ENCODE measurements at places on chromosomes 3 and 15.

DNA sequence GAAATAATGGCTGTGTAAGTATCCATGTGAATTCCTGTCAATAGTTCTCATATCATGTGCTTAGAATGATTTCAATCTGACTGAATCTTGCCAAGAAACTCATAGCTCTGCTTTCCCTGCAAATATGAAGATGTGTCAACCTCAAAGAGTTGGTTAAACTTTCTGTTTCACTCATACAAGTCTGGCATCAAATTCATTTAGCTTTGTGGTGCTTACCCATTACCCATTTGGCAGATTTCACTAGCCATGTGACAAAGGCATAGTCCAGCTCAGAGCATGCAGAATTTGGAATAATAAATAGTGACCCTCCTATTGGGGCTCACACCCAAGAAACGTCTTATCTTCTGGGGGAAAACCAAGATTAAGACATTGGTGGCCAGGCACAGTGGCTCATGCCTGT lies 256.6 kb upstream of the TPRG1 start:
- no peak for DNase-seq

GRCh38 chr15:94968133-94968532 lies 736.8 kb downstream of the MCTP2 start:
- DNase-seq, result no peak

GRCh38 chr15:68439506-68439905 lies 7.5 kb upstream of the ITGA11 start:
- DNase-seq, result no peak

GRCh38 chr15:34241376-34242330 lies 16.8 kb downstream of the EMC4 start:
- no peak for DNase-seq

DNA sequence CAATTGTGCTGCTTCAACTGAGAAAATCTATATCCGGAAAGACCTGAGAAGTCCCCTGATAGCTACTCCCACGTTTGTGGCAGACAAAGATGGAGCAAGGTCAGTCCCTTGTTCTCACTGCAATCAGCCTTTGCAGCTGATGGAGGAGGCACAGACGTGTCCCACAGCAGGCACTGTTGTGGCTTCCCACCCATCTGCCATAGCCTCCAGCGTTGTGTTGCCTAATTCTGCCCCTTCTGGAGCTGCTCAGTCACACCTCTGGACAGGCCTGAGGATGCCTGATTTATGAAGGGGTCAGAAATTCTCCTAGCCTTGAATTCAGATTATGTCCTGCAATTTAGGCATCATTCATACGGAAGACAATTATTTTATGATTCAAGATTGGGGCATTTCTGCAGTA lies 41.9 kb downstream of the MRPS25 start:
- no peak for DNase-seq

GRCh38 chr15:41490355-41490754 lies 3.3 kb upstream of the ITPKA start:
- DNase-seq, result no peak

- DNase-seq, result no peak
Measured at GRCh38 chr3:104553121-104553520, 813.6 kb upstream of the ALCAM start.

DNA sequence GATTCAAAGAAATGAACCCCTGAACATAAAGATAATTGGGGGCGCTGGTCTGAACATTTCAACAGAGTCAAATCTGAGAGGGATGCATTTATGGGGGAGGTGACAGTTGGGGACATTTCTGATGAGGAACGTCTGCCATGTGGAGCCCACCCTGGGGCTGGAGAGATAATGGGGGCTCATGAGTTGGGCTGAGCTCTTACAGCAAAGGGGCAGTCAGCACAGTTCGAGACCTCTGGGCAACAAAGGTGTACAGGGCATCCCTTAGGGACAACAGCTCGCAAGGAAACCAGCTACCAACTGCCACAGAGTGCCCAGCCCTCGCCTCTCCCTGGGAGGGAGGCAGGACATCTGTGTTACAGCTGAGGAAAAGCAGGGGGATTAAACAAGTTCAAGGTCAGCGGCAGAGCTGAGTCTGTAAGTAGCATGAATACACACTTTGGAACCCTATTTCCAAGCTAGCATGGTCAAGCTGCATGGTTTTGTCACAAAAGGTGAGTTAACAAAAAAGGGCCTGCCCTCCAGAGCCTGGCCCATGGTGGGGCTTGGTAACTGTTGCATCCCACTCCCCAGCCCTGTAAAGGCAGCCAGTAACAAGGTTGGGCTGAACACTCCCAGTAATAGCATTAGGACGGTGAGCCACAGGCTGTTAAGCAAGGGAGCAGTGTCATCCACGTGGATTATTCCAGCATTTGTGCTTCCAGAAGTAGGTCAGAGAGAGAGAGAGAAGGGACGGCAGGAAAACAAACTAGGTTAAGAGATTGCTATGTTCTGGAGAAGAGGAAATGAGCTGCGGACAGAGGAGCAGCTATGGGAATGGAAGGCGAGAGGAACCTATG lies 4.3 kb downstream of the GNB5 start:
- no peak for DNase-seq

GRCh38 chr15:58698887-58699641 lies 50.4 kb downstream of the ADAM10 start:
- DNase-seq, result no peak

DNA sequence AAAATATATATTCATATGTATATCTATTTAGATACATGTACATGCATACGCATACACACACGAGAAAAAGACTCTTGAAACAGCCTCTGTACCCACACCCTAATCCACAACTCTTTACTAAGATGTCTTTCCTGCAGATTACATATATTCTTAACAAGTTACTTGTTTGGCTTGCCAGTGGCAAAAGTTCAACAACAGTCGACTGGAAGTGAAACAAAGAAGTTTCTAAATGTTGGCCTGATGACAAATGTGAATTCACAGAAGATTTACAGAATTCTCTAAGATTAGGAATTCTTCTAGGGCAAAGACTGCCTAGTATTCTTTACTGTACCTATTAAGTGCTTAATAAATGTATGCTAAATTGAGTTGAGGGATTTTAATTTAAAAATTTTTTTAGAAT lies 116.8 kb downstream of the CDIN1 start:
- no peak for DNase-seq

DNA sequence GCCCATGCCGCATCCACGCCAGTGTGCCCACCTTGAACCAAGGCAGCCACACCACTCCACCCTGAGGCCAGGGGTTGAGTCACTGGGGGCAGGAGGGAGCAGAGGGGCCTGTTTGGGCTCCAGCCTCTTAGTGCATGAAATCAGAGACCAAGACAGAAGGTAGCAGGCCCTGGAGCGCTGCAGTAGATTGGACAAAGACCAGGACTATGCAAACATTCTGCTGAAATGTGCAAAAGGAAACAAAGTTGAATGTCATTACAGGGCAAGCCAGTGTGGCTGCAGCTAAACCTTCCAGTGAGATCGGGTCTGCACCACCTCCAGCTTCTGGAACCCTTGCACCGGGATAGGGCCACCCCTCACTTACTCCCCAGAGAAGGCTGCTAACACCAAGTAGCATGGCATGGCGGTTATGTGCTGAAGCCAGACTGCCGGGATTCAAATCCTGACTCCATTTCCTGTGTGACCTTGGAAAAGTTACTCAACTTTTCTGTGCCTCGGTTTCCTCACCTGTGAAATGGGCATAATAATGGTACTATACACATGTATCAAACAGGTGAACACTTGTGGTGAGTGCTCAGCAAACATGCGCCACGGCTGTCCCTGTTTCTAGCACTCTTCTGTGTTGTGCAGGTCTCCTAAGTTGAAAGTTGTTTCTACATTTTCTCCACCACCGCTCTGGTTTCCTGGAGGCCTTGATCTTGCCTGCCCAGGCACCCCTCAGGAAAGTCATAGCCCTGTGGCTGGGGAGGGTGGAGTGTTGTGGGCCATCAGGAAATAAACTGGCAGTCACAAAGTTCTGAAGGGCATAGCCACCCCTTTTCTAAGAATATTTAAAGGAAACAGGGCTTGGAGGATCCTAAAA lies 25.0 kb upstream of the GP9 start:
- DNase-seq, result no peak

DNA sequence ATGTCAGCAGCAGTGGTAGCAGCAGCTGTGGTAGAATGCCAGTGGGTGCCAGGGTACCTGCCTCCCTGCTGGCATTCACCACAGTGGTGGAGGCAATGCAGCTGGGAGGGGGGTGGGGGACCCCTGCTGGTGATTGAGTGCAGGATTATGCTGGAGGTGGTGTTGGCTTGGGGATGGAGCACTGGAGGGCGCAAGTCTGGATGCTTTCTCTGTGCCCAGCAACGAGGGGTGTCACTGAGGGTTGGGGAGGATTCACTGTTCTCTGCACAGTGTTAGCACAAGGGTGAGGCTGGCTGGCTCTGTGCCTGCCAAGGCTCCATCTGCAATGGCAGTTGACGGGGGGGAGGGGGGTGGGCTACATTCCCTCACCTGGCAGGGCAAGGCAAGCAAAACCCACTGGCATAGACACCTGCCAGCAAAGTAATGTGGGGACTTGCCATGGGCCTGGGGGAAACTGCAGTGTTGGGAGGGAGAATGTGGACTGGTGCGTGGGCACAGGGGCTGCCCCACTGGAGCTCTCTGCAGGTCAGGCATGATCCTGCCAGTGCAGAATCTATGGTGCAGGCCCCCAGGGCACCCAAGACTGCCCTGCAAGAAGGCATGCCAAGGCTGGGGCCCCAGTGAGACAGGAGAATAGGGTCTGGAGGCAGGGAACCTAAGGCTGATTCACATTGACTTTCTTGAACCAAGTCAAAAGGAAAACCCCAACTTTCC lies 64.3 kb downstream of the MINDY4B start:
- DNase-seq, result no peak
